ENCODE measurements at places on chromosomes 7 and 10.

- DNase-seq = peak; percentile 1
Measured at GRCh38 chr10:59625721-59626522, 83.7 kb downstream of the SLC16A9 start.

- DNase-seq = no peak
Measured at GRCh38 chr7:113371416-113372043, 253.2 kb upstream of the SMIM30 start.

DNA sequence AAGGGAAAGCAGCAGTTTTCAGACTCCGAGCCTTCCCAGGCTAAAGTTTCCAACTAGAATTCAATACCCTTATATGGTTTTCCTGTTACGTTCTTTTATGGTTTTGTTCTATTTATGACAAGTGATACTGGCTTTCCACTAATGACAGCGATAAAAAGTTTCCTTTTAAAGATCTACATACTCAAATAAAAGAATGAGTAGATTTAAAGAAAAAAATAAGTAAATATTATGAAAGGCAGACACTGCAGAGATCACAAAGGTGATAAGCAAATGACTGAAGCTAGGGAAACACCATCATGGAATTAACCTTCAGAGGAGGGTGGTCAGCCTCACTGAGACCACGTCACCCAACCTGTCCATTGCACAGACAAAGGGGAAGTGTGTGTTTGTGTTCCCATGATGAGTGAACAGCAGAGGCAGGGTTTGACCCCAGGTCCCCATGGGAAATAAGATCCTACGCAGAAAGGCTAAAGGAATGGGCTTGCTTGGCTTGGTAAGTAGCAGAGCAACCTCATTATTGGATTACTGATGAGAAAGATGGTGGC, 4.0 kb downstream of the VSIR start:
- DNase-seq = no peak

DNA sequence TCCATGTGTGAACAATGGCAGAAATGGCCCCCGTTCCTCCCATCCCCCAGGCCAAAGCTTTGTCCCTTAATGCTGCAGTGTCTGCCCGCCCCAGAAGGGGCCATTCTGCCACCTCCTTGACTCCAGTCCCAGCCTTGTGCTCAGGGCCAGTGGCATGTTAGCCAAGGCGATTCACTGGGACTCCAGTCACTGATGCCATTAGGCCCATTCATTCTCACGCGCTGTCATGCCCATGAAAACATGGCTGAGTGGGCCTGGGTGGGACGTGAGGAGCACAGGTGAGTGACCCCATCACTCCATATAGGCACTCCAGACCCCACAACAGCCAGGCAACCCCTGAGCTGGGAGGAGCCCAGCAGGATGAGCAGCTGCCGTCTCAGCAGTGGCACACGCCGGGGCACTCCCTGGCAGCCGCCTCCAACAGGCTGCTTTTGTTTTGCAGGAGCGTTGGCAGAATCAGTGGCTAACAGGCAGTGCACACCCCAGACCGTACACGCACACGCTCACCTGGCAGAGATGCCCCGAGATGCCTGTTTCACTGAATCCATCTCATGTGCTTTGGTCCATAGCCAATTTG, 79.5 kb downstream of the TCERG1L start:
- DNase-seq = no peak

- no peak for DNase-seq
Measured at GRCh38 chr10:100339236-100339635, 7.8 kb upstream of the SCD start.

DNA sequence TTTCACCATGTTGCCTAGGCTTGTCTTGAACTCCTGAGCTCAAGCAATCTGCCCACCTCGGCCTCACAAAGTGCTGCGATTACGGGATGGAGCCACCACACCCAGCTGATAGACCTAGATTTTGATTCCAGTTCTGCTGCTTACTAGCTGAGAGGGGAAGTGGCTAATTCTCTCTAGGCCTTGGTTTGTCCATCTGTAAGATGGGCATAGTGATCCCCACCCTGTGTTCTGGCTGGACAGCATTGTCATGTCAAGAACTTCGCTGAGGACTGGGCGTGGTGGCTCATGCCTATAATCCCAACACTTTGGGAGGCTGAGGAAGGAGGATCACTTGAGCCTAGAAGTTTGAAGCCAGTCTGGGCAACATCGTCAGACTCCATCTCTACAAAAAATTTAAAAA, 17.4 kb upstream of the CCL24 start:
- DNase-seq = no peak

DNA sequence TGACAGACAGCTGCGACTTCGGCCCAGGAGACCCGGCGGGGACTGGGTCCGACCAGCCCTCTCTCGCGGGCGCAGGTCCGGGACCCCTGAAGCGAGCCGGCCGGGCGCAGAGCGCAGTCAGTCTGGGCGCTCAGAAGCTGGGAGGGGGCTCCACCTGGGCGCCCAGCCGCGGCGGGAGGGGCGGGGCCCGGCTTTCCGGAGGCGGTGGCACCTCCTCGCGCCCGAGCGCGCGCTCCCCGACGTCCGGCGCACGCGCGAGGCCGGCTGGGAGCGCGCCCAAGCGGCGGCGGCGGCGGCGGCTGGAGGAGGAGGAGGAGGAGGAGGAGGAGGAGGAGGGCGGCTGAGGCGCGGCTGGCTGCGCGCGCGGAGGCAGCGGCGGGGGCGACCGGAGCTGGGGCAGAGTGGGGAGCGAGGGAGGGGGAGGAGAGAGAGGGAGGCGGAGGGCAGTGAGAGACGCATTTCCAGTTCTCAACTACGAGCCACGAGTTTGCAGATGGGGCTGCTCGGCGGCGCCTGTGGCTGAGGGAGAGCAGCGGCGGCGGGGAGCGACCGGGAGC, at the start of gene PALS2:
PALS2 (plus strand) TSS at position 456 of the 557 bp plus-strand sequence. CDS start 50,216 bp downstream, outside the sequence.
- DNase-seq = peak; percentile 79

GRCh38 chr10:70537398-70538194, 59.0 kb downstream of the PALD1 start:
- peak; percentile 60 for DNase-seq

DNA sequence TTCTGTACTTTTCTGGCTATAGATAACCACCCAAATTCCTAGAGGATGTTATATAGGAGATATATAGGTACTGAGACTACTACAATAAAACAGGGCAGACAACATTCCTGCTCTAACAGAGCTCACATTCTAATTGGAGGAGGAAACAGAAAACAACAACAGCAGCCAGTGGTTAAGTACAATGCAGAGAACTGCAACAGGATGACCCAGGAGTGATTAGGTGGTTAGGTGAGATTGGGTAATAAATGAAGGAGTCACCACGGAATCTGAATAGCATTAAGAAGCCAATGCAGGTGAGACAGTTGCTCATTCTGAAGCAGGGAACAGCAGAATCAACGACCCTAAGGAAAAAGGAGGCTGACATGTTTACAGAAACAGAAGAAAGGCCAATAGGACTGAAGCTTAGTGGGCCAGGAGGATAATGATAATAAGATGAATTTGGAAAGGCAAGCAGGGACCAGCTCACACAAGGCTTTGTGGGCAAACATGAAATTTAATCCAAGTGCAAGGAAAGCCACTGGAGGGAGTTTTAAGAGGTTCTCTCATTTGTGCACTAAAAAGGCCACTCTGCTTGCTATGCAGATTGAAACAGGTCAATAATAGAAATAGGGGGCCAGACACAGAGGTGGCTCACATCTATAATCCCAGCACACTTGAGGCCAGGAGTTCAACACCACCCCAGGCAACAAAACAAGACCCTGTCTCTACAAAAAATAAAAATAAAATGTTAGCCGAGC, 16.9 kb upstream of the REEP3 start:
- DNase-seq = no peak

- DNase-seq = no peak
Measured at GRCh38 chr10:6493521-6494441, 86.3 kb downstream of the PRKCQ start.

DNA sequence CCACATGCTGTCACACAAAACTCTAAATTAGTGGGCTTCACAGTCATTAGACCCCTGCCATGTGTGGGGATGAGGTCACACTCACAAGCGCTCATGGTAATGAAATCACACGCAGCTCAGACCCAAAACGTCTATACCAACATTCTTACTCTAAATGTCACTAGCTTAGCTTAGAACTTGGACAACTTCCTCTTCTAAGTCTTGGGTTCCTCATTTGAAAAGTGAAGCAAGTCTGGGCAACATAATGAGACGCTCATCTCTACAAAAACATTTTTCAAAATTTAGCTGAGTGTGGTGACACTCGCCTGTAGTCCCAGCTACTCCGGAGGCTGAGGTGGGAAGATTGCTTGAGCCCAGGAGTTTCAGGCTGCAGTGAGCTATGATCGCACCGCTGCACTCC, 92.7 kb upstream of the MACROH2A2 start:
- DNase-seq = no peak

DNA sequence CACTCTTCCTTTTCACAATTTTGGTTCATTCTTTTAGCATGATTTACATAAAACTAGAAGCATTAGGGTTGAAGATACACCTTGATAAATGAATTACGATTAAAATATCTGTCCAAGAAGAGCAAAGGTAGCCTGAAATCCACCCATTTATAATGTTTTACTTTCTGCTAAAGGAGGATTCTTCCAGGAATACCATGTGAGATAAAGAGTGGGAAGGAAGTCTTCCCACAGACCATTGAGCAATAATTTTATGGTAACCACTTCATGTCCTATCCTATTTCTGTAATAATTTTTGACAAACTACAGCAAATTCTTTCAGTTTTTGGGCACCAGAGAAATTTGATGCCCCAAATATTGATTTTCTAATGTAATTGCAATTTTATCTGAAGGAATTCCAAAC, 150.6 kb upstream of the STEAP4 start:
- DNase-seq = no peak

- DNase-seq = no peak
Measured at GRCh38 chr10:77633376-77633775, 4.2 kb downstream of the KCNMA1 start.

DNA sequence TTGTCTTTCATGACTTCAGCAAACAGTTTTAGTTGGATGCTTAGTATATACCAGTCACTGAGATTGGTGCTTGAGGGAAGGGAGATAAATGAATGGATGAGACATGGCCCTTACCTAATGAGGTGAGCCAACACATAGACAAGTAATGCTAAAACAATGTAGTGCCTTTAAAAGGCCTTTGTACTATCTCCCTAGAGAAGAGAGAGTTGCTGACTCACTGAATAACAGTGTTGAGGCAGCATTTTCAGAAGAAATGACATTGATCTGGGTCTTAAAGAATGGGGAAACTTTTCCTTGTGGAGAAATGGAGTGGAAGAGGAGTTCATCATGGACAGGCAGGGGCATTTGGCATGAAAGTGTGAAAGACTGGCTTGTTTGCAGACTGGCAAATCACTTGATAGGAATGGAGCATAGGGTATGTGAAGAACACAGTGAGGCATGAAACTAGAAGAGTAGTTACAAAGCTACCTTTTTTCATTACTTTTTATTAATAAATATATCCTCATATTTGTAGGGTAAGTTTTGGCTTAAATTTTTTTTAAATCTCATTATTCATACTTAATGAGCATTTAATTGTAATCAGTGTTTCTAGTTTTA, 91.2 kb downstream of the KAT6B start:
- DNase-seq = no peak

DNA sequence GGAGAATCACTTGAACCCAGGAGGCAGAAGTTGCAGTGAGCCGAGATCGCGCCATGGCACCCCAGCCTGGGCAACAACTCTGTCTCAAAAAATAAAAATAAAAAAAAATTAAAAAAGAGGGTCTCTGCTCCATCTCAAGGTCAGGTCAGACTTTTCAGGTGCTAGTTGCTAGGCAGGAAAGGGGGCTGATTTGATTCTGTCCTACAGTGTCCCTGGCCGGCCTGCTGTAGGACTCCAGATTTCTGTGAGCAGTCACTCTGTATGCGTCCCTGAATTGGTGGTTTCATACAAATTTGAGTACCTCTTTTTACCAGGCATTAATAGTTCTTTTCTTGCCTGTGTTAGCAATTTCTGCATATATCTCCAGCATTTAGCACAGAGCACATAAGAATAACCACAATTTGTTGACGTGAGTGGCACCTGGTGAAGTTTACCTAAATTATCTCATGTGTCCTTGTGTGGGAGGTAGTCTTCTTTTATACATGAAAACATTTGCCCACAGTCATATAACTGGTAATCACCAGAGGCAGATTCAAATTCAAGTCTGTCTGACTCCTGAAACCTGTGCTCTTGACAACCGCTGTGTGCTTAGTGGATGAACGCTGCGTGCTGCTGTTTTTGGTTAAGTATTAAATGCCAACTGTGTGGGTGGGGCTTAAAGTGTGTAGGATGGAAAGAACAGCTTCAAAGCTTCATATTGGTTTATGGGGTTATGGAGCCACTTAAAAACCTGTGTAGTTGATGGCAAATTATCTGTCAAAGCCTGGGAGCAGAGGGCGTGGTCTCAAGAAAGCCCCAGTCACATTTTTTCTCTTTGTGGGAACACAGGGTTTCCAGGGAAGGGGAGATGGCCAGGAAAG, 3.2 kb upstream of the ZNF775 start:
- no peak for DNase-seq

All from NCI-H510A (cell line).